H1 (cell line): ENCODE measurements at places on chromosomes 1 and 21. TPM values are rescaled to one million over a fixed set of nuclear protein-coding genes. Genes with fewer than 3 reads are reported as not detected.

- H3K27me3 ChIP-seq, result peaks cover 13% of the 10 kb centered on the region
- H3K4me3 ChIP-seq, result no peak overlapping the region
- H3K27ac ChIP-seq, result no peak overlapping the region
Observed at GRCh38 chr1:165057956-165058355, 298.6 kb downstream of the LMX1A start.

GRCh38 chr1:94925561-94926125 lies 1.3 kb downstream of the CNN3 start:
- DNase-seq, result peak; percentile 88
- peaks cover 12% of the 10 kb centered on the region for H3K4me1 ChIP-seq
- H3K4me3 ChIP-seq, result peak overlapping the region; percentile 97
- peak overlapping the region; percentile 94 for H3K27ac ChIP-seq
- no peaks in the 10 kb centered on the region for H3K27me3 ChIP-seq

- no peaks in the 10 kb centered on the region for H3K27me3 ChIP-seq
- H3K27ac ChIP-seq, result no peak overlapping the region
- H3K36me3 ChIP-seq, result peaks cover 13% of the 10 kb centered on the region
- no peak for DNase-seq
- no peak overlapping the region for H3K4me3 ChIP-seq
Observed at GRCh38 chr1:244409701-244410100, 42.0 kb downstream of the ADSS2 start.

GRCh38 chr1:27335506-27336422 lies 6.1 kb upstream of the SYTL1 start:
- no peak for DNase-seq
- H3K36me3 ChIP-seq, result peaks cover 12% of the 10 kb centered on the region
- H3K4me1 ChIP-seq, result no peaks in the 10 kb centered on the region

DNA sequence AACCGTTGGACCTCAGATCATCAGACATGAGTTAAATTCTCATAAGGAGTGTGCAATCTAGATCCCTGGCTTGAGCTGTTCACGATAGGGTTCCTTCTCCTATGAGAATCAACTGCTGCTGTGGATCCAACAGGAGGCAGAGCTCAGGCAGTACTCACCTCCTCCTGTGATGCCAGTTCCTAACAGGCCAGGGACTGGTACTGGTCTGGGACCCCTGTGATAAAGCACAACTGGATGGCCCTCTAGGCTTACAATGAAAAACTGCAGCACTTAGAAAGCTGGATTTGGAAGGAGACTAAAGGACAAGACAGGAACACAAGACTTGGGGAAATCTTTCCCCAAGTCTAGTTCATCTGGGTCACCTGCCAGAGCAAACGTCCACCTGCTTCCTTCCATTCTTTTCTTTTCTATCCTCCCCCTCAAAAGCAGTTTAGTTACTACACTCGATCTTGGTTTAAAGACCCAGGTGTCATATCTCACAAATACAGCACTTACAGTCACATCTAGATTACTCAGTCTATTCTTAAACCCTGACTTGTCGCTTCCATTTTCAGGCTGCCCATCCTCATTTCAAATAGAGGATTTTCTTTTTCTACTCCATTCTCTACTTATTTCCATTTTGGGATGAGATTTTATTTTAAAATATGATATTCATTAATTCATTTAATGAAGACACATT lies 59.8 kb downstream of the PTPN14 start:
- no peaks in the 10 kb centered on the region for H3K27me3 ChIP-seq
- H3K4me3 ChIP-seq, result no peak overlapping the region
- H3K27ac ChIP-seq, result no peak overlapping the region

- no peak for DNase-seq
- no peaks in the 10 kb centered on the region for H3K36me3 ChIP-seq
- H3K4me3 ChIP-seq, result no peak overlapping the region
- peaks cover 3% of the 10 kb centered on the region for H3K4me1 ChIP-seq
Observed at GRCh38 chr1:62962014-62962812, 178.3 kb downstream of the ATG4C start.

- H3K27me3 ChIP-seq, result no peaks in the 10 kb centered on the region
- no peaks in the 10 kb centered on the region; the same call in 1 of the 2 replicates for H3K4me1 ChIP-seq
- H3K36me3 ChIP-seq, result no peaks in the 10 kb centered on the region
Observed at GRCh38 chr1:67642629-67643028, 42.4 kb upstream of the GADD45A start.

GRCh38 chr1:33971913-33972312 lies 108.0 kb downstream of the HMGB4 start:
- no peaks in the 10 kb centered on the region for H3K27me3 ChIP-seq
- no peak overlapping the region for H3K27ac ChIP-seq
- no peak overlapping the region for H3K4me3 ChIP-seq
- DNase-seq, result no peak
- no peaks in the 10 kb centered on the region for H3K36me3 ChIP-seq

GRCh38 chr1:43819357-43819756 lies 112.0 kb downstream of the ST3GAL3 start:
- no peaks in the 10 kb centered on the region for H3K4me1 ChIP-seq
- no peak overlapping the region for H3K27ac ChIP-seq
- no peaks in the 10 kb centered on the region for H3K27me3 ChIP-seq
- no peaks in the 10 kb centered on the region for H3K36me3 ChIP-seq
- H3K4me3 ChIP-seq, result no peak overlapping the region

GRCh38 chr1:76158126-76158525 lies 83.6 kb downstream of the ST6GALNAC3 start:
- DNase-seq, result no peak
- no peak overlapping the region for H3K27ac ChIP-seq
- H3K36me3 ChIP-seq, result no peaks in the 10 kb centered on the region
- H3K4me1 ChIP-seq, result peaks cover 3% of the 10 kb centered on the region
- H3K27me3 ChIP-seq, result no peaks in the 10 kb centered on the region

DNA sequence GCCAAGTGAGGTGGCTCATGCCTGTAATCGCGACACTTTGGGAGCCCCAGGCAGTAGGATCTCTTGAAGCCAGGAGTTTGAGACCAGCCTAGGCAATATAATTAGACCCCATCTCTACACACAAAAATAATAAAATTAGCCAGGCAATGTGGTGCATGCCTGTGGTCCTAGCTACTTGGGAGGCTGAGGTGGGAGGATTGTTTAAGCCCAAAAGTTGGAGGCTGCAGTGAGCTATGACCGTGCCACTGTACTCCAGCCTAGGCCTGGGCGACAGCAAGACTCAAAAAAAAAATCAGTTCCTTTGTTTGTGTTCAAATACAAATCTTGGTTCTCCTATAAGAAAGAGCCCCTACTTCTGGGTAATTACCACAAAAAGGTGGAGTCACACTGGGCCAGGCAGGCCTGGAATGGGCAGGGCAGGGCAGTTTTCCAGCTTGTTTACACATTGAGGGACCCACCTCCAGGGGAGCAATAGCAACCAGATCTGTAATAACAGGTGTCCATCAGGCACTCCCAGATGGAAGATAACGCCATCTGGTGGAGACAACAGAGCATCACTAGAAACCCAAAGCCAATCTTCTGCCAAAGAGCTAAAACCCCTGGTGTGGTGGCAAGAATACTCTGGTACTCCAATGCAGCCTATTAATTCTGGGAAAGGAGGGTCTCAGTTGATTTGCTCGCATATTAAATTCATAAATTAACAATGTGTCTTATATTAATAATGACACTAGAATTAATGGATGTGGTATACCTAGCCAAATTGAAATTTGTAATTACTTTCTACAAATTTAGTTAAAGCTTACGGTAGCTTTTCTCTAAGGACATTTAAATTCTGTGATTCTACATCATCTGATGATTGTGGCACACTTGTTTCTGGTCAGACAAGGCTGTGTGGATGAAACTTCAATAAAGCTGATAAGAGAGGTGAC lies 13.2 kb downstream of the PPP1R15B start:
- H3K4me1 ChIP-seq, result no peaks in the 10 kb centered on the region
- DNase-seq, result peak; percentile 82
- H3K36me3 ChIP-seq, result 0 out of 2 replicates have a peak, but pooled peaks cover 7% of the 10 kb centered on the region
- H3K4me3 ChIP-seq, result no peak overlapping the region
- H3K27me3 ChIP-seq, result no peaks in the 10 kb centered on the region
- no peak overlapping the region; the same call in 1 of the 2 replicates for H3K27ac ChIP-seq

DNA sequence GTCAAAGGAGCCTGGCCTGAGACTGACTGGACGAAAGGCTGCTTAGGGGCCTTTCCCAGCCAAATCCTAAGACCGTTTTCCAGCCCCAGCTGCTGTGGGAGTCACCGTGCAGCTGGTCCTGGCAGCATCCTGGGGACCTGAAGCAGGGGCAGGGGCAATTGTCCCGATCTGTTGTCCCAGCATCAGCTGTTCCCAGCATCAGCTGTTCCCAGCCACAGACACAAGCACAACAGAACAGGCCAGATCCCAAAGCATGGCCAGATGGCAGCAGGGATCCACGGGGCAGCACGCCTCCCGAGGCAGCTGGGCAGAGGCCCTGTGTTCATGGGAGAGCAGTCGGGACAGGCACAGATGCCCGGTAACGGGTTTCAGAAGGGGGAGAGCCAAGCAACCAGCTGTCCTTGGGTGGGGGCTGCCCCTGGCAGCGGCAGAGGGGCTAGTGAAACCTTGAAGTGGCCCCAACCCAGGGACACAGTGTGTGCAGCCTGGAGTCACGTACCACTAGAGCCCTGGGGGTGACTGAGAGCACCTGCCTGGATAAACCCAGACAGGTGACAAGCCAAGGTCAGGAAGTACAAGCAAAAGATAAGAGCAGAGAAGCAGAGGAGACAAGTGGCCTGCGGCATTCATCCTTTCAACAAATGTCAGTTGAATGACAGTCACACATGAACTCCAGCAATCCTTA lies 13.3 kb downstream of the CELA2B start:
- DNase-seq, result no peak
- H3K27ac ChIP-seq, result no peak overlapping the region
- H3K36me3 ChIP-seq, result peaks cover 4% of the 10 kb centered on the region; the same call in 1 of the 2 replicates
- H3K4me1 ChIP-seq, result no peaks in the 10 kb centered on the region
- no peak overlapping the region for H3K4me3 ChIP-seq

DNA sequence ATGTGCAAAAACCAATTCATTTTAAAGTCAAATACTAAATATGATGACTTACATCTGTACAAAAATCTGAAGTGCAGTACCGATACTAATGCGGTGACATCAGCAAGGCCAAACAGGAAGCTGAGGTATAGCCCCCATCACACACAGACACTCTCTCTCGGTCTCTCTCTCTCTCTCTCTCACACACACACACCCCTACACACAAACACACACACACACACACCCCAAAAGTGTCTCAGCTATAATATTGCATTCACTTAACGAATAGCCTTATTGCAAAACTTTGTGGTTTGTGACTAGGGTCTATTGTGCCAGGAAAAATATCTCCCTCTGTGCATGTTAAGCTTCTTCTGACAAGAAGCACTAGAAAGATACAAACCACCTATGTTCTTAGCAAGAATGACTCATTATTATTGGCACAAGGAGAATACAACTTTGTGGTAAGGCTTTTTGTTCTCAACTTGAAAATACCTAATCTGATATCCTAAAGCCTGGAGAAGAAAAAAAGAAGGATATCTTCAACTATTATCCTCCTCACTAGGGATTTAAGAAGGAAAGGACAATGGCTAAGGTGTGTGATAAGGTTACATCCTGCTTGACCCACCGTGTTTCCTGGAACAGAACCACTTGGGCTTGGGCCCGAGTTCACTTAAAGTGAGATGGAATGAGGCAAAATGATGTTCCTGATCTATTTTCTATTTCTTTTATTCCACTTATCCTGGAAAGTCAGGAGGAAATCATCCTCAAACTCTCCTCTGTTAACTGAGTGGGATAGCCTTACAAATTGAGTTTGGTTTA lies 107.1 kb downstream of the NIBAN1 start:
- DNase-seq, result no peak
- H3K27me3 ChIP-seq, result no peaks in the 10 kb centered on the region
- H3K27ac ChIP-seq, result no peak overlapping the region
- H3K36me3 ChIP-seq, result no peaks in the 10 kb centered on the region
- H3K4me3 ChIP-seq, result no peak overlapping the region
- H3K4me1 ChIP-seq, result no peaks in the 10 kb centered on the region

DNA sequence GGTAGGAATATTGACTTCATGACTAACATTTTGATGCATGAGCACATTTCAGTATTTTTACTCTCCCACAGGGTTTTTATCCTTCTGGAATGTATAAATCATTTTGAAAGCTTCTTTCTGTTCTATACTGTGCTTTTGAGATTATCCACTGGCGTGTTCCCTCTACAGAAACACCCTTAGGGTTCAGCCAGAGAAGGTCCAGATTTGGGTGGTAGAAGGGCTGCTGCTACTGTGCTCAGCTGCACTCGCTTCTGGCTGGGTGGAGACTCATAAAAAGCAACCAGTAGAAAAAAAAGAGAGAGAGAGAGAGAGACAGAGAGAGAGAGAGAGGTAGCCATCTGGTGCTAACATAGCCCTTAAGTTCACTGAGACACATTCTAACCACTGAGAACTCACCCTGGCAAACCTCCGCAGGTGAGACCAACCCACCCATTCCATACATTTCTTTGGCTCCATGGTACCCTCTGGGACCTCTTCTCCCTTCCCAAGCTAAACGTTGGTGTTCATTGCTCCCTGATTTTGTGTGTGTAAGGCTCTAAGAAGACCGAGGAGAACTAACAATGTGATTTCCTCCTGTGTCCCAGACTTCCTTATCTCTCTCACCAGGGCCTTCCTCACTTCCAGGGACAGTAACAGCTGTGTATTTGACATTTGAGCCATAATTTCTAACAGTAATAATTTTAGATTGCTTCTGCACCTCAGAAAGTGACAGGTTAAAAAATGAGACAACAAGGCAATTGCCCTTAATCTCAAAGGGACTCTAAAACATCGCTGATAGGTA lies 7.2 kb downstream of the APCS start:
- no peak for DNase-seq
- no peaks in the 10 kb centered on the region for H3K27me3 ChIP-seq
- no peak overlapping the region for H3K27ac ChIP-seq
- H3K4me3 ChIP-seq, result no peak overlapping the region
- H3K4me1 ChIP-seq, result no peaks in the 10 kb centered on the region
- H3K36me3 ChIP-seq, result no peaks in the 10 kb centered on the region

DNA sequence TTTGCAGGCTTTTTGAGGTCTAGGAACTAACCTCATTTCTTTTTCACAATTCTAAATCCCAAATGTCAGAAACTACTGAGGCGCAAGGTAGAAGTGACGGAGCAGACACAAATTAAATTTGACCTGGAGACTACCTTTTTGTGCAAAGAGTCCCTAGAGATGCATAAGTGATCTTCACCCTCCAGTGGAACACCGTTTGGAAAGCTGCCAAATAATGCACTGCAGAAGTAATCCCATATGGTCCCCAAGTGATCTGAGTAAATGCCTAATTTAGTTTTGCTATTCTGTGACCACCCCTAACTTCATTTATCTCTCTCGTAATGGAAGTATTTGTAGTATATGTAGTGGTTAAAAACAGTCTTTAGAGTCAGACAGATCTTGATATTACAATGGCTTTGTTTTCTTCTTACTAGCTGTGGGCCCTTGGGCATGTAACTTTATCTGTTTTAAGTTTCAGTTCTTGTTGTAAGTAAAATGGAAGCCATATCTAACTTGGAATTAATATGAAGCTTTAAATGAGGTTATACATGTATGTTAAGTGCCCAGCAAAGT lies 70.4 kb upstream of the IPO9 start:
- H3K27ac ChIP-seq, result no peak overlapping the region
- no peak for DNase-seq
- H3K4me3 ChIP-seq, result no peak overlapping the region
- no peaks in the 10 kb centered on the region for H3K27me3 ChIP-seq
- H3K36me3 ChIP-seq, result no peaks in the 10 kb centered on the region
- H3K4me1 ChIP-seq, result peaks cover 2% of the 10 kb centered on the region

ASTN1 gene
- polyA plus RNA-seq, result 2.9 and 3.6 TPM in 2 replicates

FMO5 gene
- polyA plus RNA-seq, result 0.16 and 0.27 TPM in 2 replicates

LCE1F gene
- polyA plus RNA-seq, result not detected in 2 replicates

PLEKHN1 gene
- 0.39 and 1.2 TPM in 2 replicates for polyA plus RNA-seq

MSH4 gene
- polyA plus RNA-seq, result 0.02 and 0.03 TPM in 2 replicates

CADM3 gene
- 8.0 and 8.5 TPM in 2 replicates for polyA plus RNA-seq

PGLYRP4 gene
- not detected in 2 replicates for polyA plus RNA-seq

CCDC30 gene
- 0.38 and 0.60 TPM in 2 replicates for polyA plus RNA-seq
